H1 (cell line): ENCODE measurements at places on chromosomes 12 and 14. TPM values are rescaled to one million over a fixed set of nuclear protein-coding genes. Genes with fewer than 3 reads are reported as not detected.
A peak's percentile ranks its signal among the peaks of the same experiment; 100 is the strongest.

Gene DCN
- not detected in 2 replicates for total RNA-seq

- no peaks in the 10 kb centered on the region for H3K4me1 ChIP-seq
- H3K27ac ChIP-seq: no peak overlapping the region
- no peak overlapping the region for H3K4me3 ChIP-seq
- no peaks in the 10 kb centered on the region; the same call in 1 of the 2 replicates for H3K36me3 ChIP-seq
Observed at GRCh38 chr14:71694591-71695530, 237.4 kb upstream of the RGS6 start.

DNA sequence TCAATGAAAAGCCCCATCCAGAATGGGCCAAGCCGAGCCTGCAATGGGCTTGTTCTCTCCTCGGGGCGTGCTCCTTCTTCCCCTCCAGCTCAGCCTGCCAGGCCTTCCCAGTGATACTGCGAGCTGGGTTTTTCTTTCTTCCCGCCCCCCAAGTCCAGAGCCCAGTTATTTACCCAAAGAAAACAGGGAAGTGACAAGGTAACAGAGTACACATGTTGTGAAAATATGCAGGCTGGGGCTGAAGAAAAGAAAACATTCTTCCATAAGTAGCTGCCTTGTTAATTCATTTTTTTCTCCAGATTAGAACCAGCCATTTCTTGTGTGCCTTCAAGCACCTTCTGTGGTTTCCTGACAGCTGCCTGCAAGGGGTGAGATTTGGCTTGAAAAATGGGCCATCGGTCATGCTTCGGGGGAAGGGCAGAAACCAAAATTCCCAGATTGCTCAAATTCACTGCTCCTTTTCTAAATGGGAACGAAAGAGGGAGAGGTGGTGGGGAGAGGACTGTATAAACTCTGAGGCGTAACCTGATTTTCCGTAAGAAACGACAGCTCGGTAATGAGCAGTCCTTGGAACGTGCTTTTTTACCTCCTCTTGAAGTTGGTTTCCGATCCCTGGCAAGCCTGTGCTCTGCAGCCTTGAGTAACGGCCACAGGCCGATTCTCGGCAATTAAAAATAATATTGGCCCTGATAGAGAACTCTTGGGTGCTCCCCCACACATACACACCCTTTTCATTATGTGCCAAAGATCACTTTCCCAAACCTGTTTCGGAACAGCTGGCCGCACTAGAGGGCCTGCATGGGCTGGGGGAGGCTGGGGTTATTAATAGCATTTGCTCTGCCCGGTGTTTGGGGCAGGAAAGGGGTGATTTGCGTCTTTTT is 229.4 kb downstream of the ZFP36L1 start:
- H3K36me3 ChIP-seq: no peaks in the 10 kb centered on the region
- no peaks in the 10 kb centered on the region for H3K4me1 ChIP-seq
- no peak overlapping the region for H3K4me3 ChIP-seq
- no peaks in the 10 kb centered on the region for H3K27me3 ChIP-seq

DNA sequence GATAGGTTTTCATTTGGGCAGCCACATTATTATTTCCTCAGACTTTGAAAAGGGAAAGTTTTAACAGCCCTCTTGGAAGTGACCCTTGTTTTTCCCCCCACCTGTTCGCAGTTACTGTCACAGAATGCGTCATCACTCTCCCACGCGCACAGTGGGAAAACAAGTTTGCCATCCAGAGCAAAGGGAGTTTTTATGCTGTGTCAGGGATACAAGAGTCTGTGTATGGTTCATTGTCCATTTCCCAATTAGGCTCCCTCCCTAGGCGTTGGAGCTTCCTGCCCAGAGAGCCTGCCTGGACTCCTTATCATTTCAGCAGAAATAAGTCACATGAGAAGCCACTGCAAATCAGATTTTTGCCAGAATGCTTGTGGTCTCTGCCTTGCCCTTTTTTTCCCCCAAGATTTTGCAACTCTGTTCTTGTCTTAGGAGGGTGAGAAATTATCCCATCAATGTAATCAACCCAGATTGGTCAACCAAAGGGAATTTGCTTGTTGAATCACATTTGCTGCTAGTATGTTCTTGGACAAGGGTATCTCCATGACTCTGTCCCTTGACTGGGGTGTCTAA is 104.1 kb downstream of the IGF1 start:
- no peaks in the 10 kb centered on the region for H3K36me3 ChIP-seq
- H3K4me3 ChIP-seq: no peak overlapping the region
- no peak overlapping the region for H3K27ac ChIP-seq
- H3K4me1 ChIP-seq: no peaks in the 10 kb centered on the region
- no peaks in the 10 kb centered on the region for H3K27me3 ChIP-seq

Gene MUCL1
- not detected in 2 replicates for total RNA-seq

DNA sequence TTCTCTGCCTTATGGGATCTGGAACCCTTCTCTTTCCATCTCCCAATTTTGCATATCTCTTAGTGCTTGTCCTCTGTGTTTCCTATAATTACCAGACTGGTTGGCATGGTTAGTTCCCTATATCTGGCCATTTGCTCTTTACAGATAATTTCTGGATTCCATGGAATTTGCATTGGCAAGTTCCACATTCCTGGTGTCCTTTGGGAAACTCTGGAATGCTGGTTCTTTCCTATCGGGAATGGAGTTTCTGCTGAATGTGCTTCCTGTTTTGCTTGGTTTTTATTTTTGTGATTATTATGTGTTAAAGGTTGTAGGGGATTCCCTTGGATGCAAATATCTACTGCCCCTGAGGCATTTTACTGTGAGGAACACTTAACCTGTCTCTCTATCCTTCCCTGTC is 193.0 kb upstream of the BTG1 start:
- no peaks in the 10 kb centered on the region for H3K36me3 ChIP-seq
- no peaks in the 10 kb centered on the region for H3K4me1 ChIP-seq
- H3K4me3 ChIP-seq: no peak overlapping the region
- no peak for DNase-seq
- H3K27ac ChIP-seq: no peak overlapping the region
- H3K27me3 ChIP-seq: no peaks in the 10 kb centered on the region

GRCh38 chr14:61653507-61653906 is 41.8 kb upstream of the HIF1A start:
- H3K4me3 ChIP-seq: no peak overlapping the region
- DNase-seq: no peak
- no peaks in the 10 kb centered on the region for H3K4me1 ChIP-seq
- H3K36me3 ChIP-seq: no peaks in the 10 kb centered on the region
- no peak overlapping the region for H3K27ac ChIP-seq
- H3K27me3 ChIP-seq: no peaks in the 10 kb centered on the region

DNA sequence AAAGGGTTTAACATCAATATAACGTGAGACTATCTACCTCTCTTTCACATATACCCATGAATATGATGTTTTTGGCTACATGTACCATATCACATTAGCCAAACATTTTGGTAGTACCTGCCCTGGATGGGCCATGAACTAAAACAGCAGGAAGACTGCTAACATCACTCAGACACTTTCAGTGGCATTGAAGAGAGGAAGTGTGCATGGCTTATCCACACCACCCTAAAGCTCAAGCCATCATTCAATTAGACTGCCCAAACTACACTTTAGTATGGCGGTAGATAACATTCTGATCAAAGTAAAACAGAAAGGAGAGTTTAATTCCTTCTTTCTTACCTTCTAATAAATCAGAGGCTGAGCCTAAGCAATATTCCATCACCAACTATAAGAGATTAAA is 103.0 kb downstream of the PEBP1 start:
- no peak overlapping the region for H3K27ac ChIP-seq
- no peak overlapping the region for H3K4me3 ChIP-seq
- H3K27me3 ChIP-seq: no peaks in the 10 kb centered on the region

- H3K4me1 ChIP-seq: no peaks in the 10 kb centered on the region
- no peaks in the 10 kb centered on the region for H3K27me3 ChIP-seq
Observed at GRCh38 chr12:117774941-117775775, 193.6 kb downstream of the KSR2 start.

- no peaks in the 10 kb centered on the region for H3K27me3 ChIP-seq
- peaks cover 3% of the 10 kb centered on the region for H3K4me1 ChIP-seq
- H3K4me3 ChIP-seq: no peak overlapping the region
- H3K27ac ChIP-seq: no peak overlapping the region
Observed at GRCh38 chr12:62903151-62903550, 31.8 kb downstream of the PPM1H start.

DNA sequence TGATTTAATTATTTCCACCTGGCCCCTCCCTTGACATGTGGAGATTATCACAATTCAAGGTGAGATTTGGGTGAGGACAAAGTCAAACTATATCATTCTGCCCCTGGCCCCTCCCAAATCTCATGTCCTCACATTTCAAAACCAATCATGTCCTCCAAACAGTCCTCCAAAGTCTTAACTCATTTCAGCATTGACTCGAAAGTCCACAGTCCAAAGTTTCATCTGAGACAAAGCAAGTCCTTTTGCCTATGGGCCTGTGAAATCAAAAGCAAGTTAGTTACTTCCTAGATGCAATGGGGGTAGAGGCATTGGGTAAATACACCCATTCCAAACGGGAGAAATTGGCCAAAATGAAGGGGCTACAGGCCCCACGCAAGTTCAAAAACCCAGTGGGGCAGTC is 31.1 kb upstream of the SPATA7 start:
- no peak overlapping the region for H3K4me3 ChIP-seq
- no peaks in the 10 kb centered on the region for H3K36me3 ChIP-seq
- H3K4me1 ChIP-seq: no peaks in the 10 kb centered on the region
- no peak overlapping the region for H3K27ac ChIP-seq
- DNase-seq: no peak
- no peaks in the 10 kb centered on the region for H3K27me3 ChIP-seq

Gene CIDEB
- not detected in 2 replicates for total RNA-seq

DNA sequence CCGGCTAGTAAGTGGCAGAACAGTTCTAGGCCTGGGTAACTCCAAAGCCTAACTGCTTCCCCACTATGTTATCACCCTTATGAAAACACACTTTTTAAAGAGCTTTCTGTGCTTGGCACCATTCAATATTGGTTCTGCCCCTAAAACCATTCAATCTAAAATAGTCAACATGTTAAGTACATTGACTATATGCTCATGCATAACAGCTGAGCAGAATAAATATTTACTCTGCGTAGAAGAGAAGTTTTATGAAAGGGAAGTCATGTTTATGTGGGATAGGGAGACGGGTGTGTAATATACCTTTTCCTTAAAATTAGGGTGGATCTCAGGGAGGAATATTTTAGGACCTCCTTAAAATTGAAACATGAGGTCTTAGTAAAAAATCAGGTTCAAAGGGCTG is 80.5 kb downstream of the SAMD4A start:
- H3K27me3 ChIP-seq: no peaks in the 10 kb centered on the region
- H3K36me3 ChIP-seq: no peaks in the 10 kb centered on the region
- no peak overlapping the region for H3K4me3 ChIP-seq
- H3K27ac ChIP-seq: no peak overlapping the region
- H3K4me1 ChIP-seq: peaks cover 7% of the 10 kb centered on the region
- no peak for DNase-seq

- H3K27me3 ChIP-seq: no peaks in the 10 kb centered on the region
- DNase-seq: no peak
Observed at GRCh38 chr14:65604936-65605335, 192.4 kb downstream of the FUT8 start.

GRCh38 chr14:64763801-64764621 is 59.8 kb downstream of the PLEKHG3 start:
- H3K4me1 ChIP-seq: peaks cover 19% of the 10 kb centered on the region
- DNase-seq: no peak
- H3K4me3 ChIP-seq: no peak overlapping the region
- no peaks in the 10 kb centered on the region for H3K36me3 ChIP-seq

DNA sequence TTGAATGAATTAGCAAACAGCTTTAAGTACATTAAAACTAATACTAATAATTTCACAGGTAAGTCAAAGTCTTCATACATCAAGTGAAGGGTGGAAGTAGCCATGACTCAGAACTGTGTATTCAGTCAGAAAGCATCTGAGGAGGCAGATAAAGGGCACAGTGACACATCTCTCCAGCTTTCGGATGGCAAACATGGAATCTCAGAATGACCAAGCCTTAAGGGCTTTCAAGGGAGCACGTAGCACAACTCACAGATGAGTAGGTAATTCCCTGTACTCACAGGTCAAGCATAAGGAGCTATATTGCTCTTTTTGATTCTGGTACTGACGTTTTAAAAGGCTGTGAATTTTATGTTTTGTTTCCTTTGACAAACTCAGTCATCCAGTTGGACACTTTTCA is 56.0 kb downstream of the MDGA2 start:
- no peak for DNase-seq
- no peaks in the 10 kb centered on the region for H3K4me1 ChIP-seq
- no peak overlapping the region for H3K27ac ChIP-seq
- no peak overlapping the region for H3K4me3 ChIP-seq
- no peaks in the 10 kb centered on the region for H3K36me3 ChIP-seq

GRCh38 chr14:100887728-100888335 is 15.7 kb downstream of the RTL1 start:
- H3K36me3 ChIP-seq: no peaks in the 10 kb centered on the region
- no peak overlapping the region for H3K27ac ChIP-seq
- DNase-seq: no peak
- H3K4me3 ChIP-seq: no peak overlapping the region

DNA sequence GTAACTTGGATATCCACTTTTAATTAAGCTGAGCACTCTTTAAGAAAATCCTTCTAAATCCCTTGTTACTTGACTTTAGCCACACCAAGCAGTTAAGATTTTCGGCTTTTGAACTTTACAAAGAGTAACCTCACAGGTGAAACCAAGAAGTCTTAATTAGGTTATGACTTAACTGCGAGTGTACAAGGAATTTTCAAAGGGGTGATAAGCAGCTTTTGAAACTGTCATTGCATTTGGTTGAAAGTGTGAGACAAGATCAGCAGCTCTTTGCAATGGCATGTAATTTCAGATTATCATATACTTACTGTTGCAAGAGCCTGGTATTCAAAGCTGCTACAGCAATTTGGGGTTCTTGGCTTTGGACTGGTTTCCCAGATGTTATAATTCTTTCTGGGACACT is 137.5 kb downstream of the TMEM117 start:
- no peaks in the 10 kb centered on the region for H3K4me1 ChIP-seq
- no peak for DNase-seq
- H3K36me3 ChIP-seq: no peaks in the 10 kb centered on the region
- no peak overlapping the region for H3K27ac ChIP-seq
- H3K27me3 ChIP-seq: no peaks in the 10 kb centered on the region

GRCh38 chr12:79635676-79636075 is 55.1 kb downstream of the PAWR start:
- no peak for DNase-seq
- H3K4me1 ChIP-seq: peaks cover 2% of the 10 kb centered on the region; the same call in 1 of the 2 replicates
- no peak overlapping the region for H3K27ac ChIP-seq
- H3K36me3 ChIP-seq: no peaks in the 10 kb centered on the region; the same call in 1 of the 2 replicates

GRCh38 chr12:64218597-64218996 is 3.5 kb downstream of the KICS2 start:
- DNase-seq: no peak
- no peak overlapping the region for H3K4me3 ChIP-seq
- H3K4me1 ChIP-seq: peaks cover 2% of the 10 kb centered on the region
- no peak overlapping the region for H3K27ac ChIP-seq
- H3K36me3 ChIP-seq: no peaks in the 10 kb centered on the region

- H3K27ac ChIP-seq: no peak overlapping the region
- DNase-seq: peak; percentile 7
- no peaks in the 10 kb centered on the region for H3K36me3 ChIP-seq
- peaks cover 4% of the 10 kb centered on the region for H3K4me1 ChIP-seq
Observed at GRCh38 chr12:99087278-99087677, 442.2 kb downstream of the APAF1 start.
